Foreskin keratinocyte (primary cell): ENCODE measurements at places on chromosomes 2 and 18. TPM values are rescaled to one million over a fixed set of nuclear protein-coding genes. Genes with fewer than 3 reads are reported as not detected.

VSNL1 gene
- 4.2 and 5.3 TPM in 2 replicates for total RNA-seq

- no peak for DNase-seq
Measured at GRCh38 chr18:36457683-36458082, 160.2 kb downstream of the FHOD3 start.

GRCh38 chr2:153227981-153228380 is 250.6 kb downstream of the RPRM start:
- no peak for DNase-seq

DNA sequence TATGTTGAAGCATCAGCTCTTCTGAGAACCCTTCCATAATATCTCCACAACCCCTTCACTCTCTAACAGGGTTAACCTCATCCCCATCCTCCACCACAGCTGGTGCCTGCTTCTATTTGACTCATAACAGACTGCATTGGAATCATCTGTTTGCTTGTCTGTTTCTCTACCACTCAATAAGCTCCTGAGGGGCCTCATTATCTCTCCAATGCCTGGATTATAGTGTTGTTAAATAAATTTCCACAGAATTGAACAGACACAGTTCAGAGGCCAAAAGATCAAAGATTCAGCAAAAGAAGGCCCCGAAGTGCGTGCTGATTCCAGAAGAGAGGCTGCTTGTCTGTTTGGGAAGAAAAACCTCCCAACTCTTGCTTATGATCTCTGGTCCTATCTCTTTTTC is 33.7 kb upstream of the FAM98A start:
- DNase-seq = no peak

GRCh38 chr18:35625232-35625631 is 43.7 kb downstream of the GALNT1 start:
- no peak for DNase-seq

- no peak for DNase-seq
Measured at GRCh38 chr2:31945572-31945935, 65.3 kb downstream of the MEMO1 start.

FEV gene
- total RNA-seq = not detected in 2 replicates

DNA sequence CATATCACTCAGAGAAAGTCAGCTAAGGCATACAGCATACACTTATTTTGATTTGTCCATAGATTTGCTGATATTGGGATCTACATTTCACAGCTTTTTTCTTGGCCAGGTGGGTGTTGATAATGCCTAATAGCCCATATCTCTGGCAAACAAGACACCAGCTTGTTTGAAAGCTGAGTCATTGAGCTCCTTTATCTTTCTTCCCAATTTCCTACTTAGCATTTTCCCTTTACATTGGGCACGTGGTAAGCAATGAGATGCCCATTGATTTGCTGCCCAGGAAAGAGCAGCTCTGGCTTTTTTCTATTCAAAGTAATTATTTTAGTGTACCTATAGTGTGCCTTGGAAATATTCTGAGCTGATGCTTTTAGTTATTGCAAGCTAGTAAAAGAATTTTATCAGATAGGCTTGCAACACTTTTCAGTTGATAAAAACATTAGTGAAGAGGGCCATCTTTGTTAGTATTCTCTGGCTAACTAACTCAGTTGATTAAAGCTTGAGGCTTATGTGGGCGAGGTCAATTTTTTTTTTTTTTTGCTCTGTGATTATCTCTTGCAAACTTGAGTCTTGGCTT is 79.6 kb downstream of the OSBPL6 start:
- DNase-seq = no peak

ERBB4 gene
- not detected in 2 replicates for total RNA-seq

GRCh38 chr2:241820625-241821384 is 11.8 kb downstream of the NEU4 start:
- DNase-seq = no peak

NYAP2 gene
- total RNA-seq = not detected in 2 replicates
